ENCODE measurements at places on chromosomes 4 and X.
A peak's percentile ranks its signal among the peaks of the same experiment; 100 is the strongest.

DNA sequence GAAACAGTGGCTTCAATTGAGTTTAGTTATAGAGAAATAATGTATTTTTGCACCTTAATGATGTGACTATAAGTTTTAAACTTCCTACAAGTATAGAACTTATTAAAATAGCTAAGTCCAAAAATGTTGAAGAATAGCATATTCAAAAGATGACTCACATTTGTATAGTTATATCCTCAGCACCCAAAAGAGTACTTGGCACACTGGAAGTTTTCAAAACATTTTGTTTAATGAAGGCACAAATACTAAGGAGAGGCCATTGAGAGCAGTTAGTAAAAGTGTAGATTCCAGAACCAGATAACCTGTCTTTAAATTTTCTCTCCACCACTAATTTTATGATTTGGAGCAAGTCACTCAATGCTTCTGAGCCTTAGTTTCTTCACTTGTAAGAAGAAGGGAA lies 226.9 kb upstream of the MID1 start:
- DNase-seq = no peak

GRCh38 chr4:73865431-73866096 lies 3.6 kb upstream of the CXCL1 start:
- DNase-seq = no peak

DNA sequence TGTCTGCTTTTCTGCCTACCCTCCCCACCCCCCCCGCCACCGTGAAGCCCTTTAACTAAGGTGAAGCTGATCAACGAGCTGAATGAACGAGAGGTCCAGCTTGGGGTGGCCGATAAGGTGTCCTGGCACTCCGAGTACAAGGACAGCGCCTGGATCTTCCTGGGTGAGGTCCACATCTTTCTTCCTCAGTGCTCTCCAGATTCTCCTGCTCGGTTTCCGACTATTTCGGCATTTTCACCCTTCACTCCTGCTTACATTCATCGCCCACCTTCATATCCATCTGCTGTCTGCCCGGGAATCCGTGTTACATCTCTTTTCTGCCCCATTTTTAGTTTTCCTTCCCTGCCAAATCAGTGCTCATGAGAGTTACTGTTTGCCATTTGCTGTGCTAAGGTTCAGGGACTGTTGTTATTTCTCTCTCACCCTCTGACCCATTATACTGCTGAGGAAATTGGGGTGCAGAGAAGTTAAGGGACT lies 459 bp downstream of the RBMX2 start:
- peak; percentile 6 for DNase-seq

DNA sequence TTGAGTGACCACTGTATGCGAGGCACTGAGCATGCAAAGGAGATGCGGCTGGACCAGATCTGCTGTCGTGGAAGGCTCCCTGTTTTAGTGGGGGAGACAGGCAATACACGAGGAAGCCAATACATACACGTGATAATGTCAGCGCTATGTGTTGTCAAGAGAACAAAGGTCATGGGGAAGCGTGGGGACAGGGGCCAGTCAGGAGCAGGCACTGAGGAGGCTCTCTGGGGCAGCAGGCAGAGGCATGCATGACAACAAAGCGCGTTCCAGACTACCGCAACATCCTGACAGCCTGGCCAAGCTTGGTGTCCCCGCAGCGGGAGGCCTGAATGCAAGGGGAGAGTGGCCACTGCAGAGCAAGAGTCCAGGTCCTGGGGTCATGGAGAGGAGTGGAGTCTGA lies 61.9 kb downstream of the DCTD start:
- no peak for DNase-seq

GRCh38 chrX:11380187-11380844 lies 87.1 kb downstream of the AMELX start:
- peak; percentile 9 for DNase-seq

DNA sequence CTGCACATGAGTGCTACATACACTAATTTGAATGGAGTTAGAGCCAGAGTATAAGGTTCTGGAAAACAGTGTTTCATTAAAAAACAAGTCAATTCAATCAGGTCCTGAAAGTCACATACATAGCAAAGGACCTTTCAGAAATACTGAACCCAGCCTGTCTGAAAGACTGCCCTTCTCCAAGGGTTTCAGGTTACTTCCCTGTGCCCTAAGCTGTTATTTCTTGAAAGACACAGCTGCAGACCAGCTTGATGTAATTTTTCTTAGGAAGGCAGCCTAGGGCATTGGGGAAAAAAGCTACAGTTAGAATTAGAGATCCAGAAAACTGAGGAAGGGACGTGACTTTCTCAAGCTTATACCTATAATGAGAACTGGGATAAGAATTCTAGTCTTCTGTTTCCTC lies 155.9 kb upstream of the MAOA start:
- no peak for DNase-seq

- no peak for DNase-seq
These were observed 53.6 kb upstream of the FUNDC1 start for GRCh38 chrX:44596277-44596676.

DNA sequence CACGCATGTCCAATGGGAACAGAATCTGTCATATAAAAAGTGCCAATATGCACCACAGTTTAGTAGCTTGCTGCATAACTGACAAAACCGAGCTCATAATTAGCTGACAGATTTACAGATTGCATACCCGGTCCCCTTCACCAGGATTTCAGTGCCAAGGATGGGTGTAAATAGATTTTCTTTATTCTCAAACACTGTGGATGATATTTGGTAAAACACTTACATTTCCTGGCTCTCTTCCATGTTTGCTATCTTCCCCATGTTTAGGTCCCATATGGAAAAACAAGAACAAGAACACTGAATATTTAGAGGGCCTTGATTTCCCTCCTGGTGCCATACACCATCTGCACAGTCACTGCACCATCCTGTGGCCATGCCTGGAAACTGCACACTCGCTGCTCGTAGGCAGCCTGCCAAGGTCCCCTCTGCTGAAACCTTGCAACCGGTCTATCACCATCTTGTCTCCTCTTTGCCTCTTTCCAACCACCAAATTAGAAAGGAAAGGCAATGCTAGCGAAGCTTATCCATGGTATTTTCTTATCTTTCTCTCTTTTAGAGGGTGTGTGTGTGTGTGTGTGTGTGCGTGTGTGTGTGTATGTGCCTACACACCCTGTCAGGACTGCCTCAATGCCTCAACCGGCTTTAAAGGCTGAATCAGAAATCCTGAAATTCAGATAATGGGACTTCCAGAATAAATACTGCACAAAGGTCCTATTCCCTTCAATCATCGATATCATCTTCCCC lies 124.2 kb upstream of the MBNL3 start:
- DNase-seq = peak; percentile 24

DNA sequence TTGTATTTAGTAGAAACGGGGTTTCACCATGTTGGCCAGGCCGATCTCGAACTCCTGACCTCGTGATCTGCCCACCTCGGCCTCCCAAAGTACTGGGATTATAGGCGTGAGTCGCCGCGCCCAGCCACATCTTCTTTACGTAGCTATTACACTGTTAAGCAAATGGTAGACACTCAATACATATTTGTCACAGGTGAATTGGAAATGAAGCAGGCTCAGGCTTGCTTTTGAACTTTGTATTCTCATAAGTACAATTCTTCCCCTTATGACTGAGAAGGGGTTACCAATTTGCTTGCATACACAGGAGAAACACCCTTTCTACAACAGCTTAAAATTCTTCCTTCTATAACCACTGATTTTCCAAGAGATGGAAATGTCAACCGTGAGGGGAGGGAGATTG lies 787 bp upstream of the SRPX2 start:
- no peak for DNase-seq

- DNase-seq = peak; percentile 22
These were observed 115.0 kb downstream of the CEP44 start for GRCh38 chr4:174398728-174399127.

DNA sequence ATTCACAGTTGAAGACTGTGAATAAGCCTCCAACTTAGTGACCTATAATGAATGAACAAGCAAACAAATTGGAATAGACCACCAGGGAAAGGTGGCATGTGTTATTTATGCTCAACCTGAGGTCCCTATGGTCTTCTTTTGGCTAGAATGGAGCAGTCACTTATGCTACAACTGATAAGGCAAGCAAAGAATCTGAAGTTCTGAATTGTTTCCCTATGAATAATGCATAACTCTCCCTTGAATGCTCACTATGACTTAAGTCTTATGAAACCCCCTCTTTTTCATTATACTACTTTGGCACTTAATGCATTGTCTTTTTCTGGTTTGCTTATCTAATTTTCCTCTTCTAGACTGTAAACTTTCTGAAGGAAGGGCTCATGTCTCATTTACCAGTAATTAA lies 2.6 kb downstream of the GIMD1 start:
- no peak for DNase-seq

DNA sequence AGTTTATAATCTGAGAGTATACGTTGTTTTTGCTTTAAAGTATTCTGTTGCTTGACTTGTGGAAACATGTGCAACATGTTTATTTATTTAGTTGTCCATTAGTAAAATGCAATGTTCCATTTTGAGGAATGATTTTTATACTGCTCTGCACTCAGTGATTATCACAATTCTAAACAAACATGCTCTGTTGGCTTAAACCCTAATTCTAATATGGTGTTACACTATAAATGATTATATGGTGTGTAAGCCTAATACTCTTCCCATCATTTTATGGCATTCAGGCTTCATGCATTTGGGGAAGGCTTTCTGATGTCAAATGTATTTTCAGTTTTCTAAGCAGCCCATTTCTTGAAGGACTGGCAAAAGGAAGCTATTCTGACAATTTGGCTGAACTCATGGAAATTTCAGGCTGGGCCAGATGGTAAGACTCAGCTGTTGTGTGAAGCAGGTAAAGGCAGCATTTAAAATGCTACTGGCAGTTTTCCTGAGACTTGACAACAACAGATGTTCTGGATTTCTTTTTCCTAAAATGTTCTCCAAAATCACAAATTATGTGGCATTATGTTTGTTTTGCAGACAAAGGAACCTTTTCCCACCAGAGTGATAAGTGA lies 336.7 kb upstream of the GNPDA2 start:
- no peak for DNase-seq

DNA sequence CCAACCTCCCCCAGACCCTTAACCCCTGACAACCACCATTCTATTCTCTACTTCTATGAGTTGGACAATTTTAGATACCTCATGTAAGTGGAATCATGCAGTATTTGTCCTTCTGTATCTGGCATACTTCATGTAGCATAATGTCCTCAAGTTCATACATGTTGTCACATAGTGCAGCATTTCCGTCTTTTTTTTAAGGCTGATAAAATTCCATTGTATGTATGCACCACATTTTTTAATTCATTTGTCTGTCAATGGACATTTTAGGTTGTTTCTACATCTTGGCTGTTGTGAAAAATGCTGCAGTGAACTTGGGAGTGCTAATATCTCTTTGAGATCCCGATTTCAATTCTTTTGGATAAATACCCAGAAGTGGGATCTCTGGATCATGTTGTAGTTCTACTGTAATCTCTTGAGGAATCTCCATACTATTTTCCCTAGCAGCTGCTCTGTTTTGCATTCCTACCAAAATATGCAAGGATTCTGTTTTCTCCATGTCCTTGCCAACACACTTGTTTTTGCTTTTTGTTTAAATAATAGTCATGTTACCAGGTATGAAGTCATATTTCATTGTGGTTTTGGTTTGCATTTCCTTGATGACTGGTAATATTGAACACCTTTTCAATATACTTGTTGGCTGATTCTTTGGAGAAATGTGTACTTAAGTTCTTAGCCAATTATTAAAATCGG lies 48.8 kb upstream of the ADAD1 start:
- no peak for DNase-seq

GRCh38 chrX:37834937-37835336 lies 12.4 kb downstream of the DYNLT3 start:
- DNase-seq = no peak

GRCh38 chr4:158125310-158125709 lies 47.5 kb downstream of the GASK1B start:
- DNase-seq = no peak

GRCh38 chrX:124507246-124507645 lies 160.9 kb downstream of the SH2D1A start:
- no peak for DNase-seq

DNA sequence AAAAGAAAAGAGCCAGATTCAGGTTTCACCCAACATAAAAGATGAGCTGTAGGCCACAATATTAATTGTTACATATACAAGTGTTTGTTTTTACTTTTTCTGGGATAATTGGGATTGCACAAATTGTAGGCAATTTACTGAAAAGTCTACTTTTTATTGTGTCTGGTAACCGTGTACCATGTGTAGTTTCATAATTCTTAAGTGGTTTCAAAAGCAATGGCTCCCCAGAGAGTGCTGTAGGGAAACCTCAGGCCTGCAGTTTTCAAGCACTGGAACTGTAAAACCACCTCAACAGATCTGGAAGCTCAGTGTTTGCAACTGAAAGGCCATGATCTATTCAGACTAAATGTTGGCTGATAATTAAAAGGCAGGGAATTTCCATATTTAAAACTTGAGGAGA lies 53.9 kb upstream of the MMAA start:
- DNase-seq = no peak

- DNase-seq = no peak
These were observed 452.3 kb upstream of the ACTRT1 start for GRCh38 chrX:128504496-128504895.

- DNase-seq = no peak
These were observed 330.4 kb downstream of the GBA3 start for GRCh38 chr4:23023121-23023520.

GRCh38 chr4:93116624-93117023 lies 711.9 kb upstream of the ATOH1 start:
- DNase-seq = no peak

DNA sequence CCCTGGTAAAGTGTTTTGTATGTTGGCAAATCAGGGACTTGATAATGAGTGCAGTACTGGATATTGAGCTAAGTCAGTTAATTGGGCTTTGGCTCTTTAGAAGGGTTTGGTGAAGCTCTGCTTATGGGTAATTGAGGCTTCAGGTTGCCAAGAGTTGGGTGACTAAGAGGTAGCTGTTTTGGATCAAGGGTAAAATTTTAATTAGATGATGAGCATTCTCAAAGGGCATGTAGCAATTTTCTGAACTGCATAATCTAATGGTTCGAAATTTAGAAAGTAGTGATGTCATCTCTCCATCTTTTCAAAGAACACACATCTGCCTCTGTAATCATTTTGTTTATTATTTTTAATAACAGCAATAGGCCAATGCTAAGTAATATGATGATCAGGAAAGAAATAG lies 5.5 kb upstream of the TRIM2 start:
- DNase-seq = no peak

GRCh38 chrX:95330292-95330691 lies 1354.3 kb upstream of the DIAPH2 start:
- no peak for DNase-seq

- DNase-seq = no peak
These were observed 626.3 kb upstream of the INTU start for GRCh38 chr4:127006446-127006877.

GRCh38 chrX:47992095-47992380 lies 11.8 kb downstream of the ZNF182 start:
- DNase-seq = no peak

DNA sequence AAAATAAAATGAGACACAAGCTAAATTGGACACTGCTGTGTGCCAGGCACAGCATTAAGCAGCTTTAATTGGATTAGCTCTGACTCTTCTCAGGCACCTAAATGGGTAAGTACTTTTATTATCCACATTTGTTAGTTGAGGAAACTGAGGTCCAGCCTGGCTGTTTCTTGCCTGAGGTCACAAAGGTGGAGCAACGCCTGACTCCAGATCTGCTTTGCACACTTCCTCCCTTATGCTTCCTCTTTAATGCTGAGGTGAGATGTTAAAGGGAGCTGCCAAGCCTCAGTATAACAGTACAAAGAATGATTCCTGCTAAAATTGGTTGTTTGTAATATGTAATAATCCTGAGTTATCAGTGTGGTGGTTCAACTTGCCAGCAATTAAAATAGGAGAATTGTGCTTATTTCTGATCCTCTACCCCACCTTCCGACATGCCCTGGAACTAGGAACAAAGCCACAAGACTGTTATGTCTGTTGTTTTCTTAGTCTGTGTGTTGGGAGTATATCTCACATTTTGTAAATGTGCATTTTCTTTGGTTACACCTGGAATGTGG lies 74.4 kb downstream of the AFF1 start:
- peak; percentile 67 for DNase-seq

Measured in endothelial cell of umbilical vein (primary cell).